ENCODE measurements at places on chromosomes 7 and 10.

DNA sequence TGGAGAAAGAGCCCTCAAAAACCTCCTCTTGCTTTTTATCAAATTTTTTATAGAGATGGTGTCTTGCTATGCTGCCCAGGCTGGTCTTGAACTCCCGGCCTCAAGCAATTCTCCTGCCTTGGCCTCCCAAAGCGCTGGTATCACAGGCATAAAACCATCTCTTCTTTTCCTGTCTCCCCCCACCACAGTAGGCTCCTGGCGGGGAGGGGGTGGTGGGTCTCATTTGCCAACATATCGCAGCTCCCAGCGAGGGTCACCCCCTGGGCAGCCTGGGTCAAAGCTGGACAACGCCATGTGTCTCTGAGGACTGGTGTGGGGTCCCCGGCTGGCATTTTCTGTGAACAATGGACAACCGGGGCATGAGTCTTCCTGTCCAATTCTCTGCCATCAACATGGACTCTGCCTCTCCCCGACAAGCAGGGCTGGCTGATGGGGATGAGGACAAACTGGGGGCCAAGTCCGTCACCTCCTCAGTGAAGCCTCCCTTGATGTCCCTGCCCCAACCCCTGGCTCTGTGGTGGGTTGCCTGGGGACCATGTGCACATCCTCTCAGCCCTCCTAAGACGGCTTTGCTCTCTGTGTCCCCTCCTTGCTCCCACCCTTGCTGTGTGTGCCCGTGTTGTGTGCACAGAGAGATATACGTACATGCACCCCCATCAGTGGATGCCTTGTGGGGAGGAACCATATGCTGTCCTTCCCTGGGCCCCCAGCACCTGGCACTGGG is 86.4 kb upstream of the GNA12 start:
- no peak for DNase-seq

- DNase-seq: no peak
Measured at GRCh38 chr10:123385508-123386080, 231.4 kb downstream of the BUB3 start.

DNA sequence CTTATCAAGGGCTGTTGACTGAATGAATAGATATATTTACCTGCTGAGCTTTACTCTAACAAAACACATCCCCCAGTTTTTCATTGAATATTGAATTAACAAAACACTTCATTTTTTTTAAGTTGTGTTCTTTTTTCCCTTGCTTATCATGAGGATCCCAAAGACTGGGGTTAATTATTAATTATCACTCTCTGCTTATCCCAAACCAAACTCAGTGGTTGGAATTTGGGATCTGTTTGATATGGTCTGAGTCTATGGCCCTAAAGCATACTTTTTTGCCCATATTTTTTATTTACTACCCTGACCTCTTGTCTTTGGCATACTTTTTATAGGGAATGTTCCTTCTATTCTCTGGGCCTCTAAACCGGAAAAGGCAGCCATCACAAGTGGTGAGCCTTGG is 697.1 kb upstream of the GALNT17 start:
- no peak for DNase-seq

DNA sequence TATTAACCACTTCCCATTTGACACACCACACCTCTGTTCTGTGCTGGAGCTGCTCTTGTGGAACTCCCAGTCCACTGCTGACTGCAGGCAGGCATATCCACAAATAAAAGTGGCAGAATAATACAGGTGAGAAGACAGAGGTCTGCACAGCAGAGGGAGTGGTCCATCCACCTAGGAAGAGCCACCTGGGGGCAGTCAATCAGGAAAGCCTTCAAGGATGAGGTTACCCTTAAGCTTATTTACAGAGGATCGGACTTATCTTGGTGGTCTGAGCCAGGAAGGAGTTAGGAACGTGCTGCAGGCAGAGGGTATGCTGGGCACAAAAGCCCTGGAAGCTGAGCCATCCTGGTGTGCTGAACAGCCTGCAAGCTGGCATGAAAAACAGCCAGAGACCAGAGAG is 78.7 kb downstream of the FRMPD2 start:
- no peak for DNase-seq

- DNase-seq: no peak
Measured at GRCh38 chr10:12709000-12709401, 292.5 kb downstream of the CCDC3 start.

DNA sequence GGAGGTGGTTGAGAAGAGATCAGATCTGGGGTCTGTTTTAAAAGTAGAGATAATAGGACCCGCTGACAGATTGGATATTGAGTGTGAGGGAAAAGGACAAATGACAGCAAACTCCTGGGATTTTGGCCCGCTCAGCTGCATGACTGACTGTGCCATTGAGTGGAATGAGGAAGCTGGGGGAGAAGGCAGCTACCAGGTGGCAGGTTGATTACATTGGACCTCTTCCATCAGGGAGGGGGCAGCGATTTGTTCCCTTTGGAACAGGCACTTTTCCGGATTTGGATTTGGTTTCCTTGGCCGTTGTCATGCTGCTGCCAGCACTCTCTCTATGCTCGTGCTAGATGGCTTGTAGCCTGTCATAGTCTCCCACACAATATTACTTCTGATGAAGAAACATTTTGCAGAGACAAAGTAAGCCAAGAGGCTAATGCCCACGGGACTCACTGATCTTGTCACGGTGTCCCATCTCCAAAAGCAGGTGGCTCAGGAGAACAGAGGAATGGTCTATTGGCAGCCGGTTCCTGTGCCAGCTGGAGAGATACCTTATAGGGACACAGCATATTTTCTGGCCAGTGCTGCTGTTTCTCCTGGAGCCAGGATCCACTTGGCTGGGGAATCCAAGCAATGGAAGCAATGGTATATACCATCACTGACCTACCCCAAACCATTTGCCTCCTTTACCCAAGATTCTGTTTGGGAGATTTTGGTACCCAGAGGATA is 69.1 kb upstream of the WAC start:
- no peak for DNase-seq

- no peak for DNase-seq
Measured at GRCh38 chr10:133110133-133110532, 22.4 kb downstream of the ADGRA1 start.

DNA sequence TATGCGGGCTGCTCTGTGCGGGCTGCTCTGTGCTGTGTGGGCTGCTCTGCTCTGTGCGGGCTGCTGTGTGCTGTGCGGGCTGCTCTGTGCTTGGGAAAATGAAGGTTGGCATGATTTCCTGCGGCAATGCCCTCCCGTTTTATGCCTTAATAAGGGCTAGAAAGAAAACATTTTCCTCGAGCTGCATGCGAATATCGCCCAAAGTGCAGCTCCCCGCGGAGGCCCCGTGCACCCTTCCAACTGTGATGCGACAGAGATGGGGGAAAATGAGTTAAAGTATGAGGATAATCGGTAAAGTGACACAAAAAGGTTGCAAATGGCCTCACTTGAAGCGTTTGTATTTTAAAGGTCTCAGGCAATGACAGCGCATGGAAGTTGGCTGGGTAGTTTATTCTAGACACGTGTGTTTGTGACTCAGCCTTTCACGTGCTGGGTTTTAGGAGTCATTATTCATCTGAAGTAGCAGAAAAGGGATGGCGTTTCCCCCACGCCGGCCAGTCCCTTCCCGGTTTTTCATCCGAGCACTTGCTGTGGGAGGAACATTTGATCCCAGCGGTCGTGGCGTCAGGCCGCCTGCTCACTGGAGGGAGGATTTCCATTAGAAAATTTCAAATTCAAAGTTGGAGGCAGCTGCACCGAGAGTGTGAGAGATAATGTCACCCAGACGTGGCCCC is 220.7 kb downstream of the ADARB2 start:
- no peak for DNase-seq

- no peak for DNase-seq
Measured at GRCh38 chr10:10989669-10990068, 28.0 kb upstream of the CELF2 start.

DNA sequence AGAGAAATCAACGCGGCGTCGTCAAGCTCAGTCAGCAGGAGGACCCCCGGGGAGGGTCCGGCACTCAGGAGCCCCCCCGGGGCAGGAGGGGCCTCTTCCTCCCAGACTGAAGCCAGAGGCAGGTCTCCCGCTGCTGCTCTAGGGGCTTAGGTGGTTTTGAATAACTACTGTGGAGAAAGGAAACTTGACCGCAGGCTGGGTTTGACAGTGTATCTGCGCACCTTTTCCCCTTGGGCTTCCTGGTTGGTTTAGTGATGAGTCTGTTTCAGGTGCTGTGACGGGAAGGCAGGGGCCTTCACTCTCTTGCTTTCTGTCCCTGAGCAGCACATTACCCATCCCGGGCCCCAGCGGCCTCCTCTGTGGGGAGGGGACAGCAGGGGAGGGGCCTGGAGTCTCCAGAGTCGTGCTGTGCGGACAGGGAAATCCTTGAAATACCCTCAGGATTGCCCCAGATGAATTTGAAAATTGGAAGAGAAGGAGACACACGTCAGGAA is 262.2 kb downstream of the ADARB2 start:
- peak; percentile 29 for DNase-seq

GRCh38 chr7:25124465-25125136 is 459 bp downstream of the CYCS start:
- DNase-seq: no peak

DNA sequence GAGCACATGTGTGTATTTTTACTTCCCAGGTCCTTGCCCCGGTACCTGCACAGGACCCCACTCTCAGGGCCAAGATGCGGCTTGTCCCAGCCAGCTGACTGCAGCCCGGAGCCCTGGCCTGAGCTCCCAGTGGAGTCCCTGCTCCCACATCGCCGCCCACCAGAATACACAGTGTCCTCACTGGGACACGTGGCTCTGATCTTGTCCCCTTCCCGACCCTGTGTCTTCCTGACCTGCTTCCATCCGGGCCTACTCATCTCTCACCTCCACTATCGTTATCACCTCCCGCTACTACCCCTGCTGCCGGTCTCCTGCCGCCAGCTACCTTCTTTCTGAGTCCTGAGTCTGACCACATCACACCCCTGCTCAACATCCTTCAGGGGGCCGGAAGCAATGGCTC is 146.3 kb upstream of the CHST15 start:
- no peak for DNase-seq

GRCh38 chr10:5840314-5841307 is 27.4 kb upstream of the GDI2 start:
- DNase-seq: peak; percentile 51

Measured in eye (tissue), 1 donor.